ENCODE measurements at places on chromosomes 5 and 9. TPM values are rescaled to one million over a fixed set of nuclear protein-coding genes. Genes with fewer than 3 reads are reported as not detected.

DNA sequence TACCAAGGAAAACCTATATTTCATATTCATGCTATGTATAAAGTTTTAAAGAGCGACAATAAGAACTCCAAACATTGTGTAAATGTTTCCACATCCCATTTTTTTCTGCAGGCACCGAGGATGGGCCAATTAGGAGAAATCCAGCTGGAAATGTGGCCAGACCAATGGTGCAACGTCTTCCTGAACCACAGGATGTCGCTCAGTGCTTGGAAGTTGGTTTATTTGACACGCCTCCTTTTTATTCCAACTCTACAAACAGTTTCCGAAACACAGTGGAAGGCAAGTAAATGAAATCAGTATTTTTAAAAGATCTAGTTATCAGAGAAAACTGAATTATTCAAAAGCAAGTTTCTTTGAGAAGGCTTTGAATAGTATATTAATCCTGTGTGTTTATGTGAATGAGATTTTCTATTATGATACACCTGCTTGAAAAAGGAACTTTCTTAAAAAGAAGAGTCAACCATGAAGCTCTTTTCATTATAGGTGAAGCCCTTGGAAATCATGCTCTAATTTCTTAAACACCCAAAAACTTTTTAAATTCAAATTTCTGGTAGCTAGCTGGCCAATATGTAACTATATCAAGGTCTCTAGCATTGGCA is 9.1 kb downstream of the TYRP1 start:
- peak; percentile 45 for DNase-seq
- H3K4me3 ChIP-seq, result no peak overlapping the region
- no peak overlapping the region for H3K27ac ChIP-seq
- no peaks in the 10 kb centered on the region for H3K36me3 ChIP-seq
- peaks cover 5% of the 10 kb centered on the region for H3K4me1 ChIP-seq

DNA sequence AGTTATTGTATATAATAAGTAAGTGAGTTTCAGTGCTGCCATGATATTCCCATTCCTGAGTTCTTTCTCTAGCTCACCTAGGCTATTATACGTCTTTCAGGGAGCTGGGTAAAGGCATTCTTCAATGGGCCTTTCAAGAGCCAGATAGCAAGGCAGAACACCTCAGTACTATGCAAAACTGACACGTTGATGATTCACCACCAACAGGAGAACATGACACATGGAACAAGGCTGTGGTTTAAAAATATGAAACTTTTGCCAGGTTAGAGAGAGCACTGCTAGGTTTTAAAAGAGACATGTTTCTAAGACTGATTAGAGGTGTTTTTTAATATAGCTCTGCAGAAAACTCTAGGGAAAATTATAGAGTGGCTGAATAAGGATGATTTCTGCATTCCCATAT is 95.9 kb downstream of the UGCG start:
- no peak overlapping the region for H3K4me3 ChIP-seq
- H3K4me1 ChIP-seq, result no peaks in the 10 kb centered on the region
- no peaks in the 10 kb centered on the region for H3K27me3 ChIP-seq

DNA sequence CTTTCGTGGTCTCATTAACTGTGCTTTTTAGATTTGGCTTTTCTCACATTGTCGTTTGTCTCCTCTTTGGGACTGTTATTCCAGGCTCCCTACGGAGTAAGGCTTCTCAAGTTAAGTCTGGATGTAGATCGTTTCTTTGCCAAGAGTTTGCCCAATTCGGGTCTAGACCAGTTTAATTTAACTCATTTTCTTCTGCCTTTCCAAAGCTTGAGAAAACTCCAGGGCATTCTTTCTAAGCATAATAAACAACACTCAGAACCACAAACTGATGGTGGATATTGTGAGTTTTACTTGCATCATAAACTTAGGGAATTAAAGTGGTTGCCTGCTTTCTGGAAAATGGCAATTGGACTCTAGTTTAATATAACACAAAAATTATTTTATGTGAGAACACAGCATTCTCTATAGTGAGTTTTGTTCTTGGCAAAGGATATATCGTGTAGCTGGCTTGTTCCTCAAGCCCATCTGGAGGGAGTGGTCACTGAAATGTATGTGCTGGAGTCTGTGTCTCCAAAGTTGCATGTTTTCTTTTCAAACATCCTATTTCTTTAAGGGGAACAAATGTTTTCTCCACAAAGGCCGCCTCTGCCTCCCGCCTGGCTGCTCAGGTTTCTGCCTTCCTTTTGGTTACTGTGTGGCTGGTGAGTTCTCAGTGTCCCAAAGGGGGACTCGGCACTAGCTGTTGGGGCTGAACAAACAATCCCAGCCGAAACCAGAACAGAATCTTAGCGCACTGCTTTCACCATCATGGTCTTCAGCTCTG is 211.3 kb upstream of the FBN2 start:
- DNase-seq, result no peak
- H3K4me1 ChIP-seq, result no peaks in the 10 kb centered on the region
- no peak overlapping the region for H3K27ac ChIP-seq

DNA sequence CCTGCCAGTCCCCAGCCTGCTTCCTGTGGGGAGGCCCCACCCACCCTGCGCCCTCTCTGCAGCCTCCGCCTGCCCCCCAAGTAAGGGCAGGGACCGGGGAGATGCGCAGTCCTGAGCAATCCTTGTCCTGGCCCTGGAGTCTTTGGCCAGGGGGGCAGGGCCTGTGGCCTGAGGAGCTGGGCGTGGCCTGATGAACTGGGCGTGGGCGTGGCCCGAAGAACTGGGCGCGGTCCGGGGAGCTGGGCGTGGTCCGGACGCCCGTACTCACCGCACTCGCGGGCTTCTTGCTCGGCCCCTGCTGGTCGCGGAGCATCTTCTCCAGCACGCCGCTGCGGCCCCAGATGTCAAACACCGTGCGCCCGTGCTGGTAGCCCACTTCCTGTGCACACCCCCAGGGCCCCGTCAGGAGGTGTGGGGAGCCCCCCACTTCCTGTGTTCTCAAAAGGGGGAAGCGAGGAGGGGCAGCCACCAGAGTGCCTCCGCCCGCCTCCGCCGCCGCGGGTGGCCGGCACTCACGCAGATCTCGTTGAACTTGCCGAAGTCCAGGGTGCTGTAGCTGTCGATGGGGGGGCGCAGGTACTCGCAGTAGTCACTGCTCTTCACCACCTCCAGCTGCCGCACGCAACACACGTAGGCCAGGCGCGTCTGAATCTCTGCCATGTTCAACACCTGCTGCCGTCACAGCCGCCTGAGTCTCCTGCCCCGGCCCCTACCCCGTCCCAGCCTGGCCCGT is 2.7 kb upstream of the NSMF start:
- no peak overlapping the region for H3K4me3 ChIP-seq
- no peaks in the 10 kb centered on the region for H3K4me1 ChIP-seq

- no peak overlapping the region for H3K27ac ChIP-seq
- no peak overlapping the region for H3K4me3 ChIP-seq
- peaks cover 15% of the 10 kb centered on the region for H3K4me1 ChIP-seq
Measured at GRCh38 chr5:54659700-54660131, 142.2 kb downstream of the SNX18 start.

DNA sequence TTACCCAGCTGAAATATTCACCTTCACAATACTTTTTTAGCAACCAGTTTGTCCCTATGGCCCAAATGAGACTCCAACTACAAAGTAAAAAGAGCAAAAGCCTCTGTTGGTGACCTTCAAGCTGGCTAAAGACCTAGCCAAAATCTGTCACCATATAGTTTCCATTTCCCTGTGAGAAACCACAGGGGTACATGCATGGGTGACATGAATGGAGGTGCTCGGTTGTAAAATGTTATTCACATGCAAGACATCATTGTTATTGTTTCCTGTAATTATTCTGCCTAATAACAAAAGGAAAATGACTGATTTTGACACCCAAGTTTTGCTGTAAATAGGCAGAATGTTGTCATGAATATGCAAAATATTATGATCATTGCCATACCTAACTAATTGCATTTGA is 285.3 kb downstream of the ZNF608 start:
- peaks cover 79% of the 10 kb centered on the region for H3K4me1 ChIP-seq
- no peak for DNase-seq
- no peaks in the 10 kb centered on the region for H3K27me3 ChIP-seq
- H3K27ac ChIP-seq, result no peak overlapping the region
- peaks cover 5% of the 10 kb centered on the region for H3K36me3 ChIP-seq

GRCh38 chr5:87581661-87582060 is 168.9 kb upstream of the CCNH start:
- no peaks in the 10 kb centered on the region for H3K36me3 ChIP-seq
- H3K4me1 ChIP-seq, result peaks cover 1% of the 10 kb centered on the region
- no peak for DNase-seq
- H3K27me3 ChIP-seq, result no peaks in the 10 kb centered on the region
- no peak overlapping the region for H3K4me3 ChIP-seq

DNA sequence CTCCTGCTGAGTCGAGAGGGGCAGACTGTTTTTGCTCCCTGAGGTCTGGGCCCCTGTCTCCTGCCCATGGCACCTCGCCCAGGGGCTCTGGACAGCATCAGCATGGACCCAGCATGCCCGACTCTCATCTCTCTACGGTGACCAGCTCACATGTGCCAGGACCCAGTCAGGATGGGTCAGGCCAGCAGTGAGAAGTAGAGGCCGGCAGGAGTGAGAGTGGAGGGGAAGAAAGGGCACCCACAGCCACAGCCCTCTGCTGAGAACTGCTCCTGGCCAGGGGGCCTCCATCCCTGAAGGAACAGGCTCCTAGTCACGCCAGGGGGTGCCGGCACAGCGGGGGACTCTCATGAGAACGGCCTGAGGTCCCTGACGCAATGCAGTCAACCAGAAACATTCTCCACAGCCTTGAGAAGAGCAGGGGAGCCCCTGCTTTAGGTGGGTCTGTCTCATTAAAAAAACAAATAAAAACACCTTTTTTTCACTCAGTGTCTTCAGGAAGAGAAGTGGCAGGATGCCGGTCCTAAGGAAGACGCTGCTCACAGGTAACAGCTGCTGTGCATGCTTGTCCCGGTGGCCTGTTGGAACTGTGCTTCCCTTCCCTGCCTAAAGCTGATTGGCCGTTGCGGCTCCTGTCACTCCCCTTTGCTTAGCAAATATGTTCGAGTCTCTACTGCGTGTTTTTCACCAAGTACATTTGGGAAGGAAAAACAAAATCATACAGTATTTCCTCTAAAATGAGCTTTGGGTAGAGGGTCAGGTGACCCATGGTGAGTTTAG is 85.7 kb upstream of the FBXW11 start:
- no peaks in the 10 kb centered on the region for H3K27me3 ChIP-seq
- peaks cover 9% of the 10 kb centered on the region for H3K36me3 ChIP-seq
- no peak for DNase-seq
- no peaks in the 10 kb centered on the region for H3K4me1 ChIP-seq
- no peak overlapping the region for H3K4me3 ChIP-seq

DNA sequence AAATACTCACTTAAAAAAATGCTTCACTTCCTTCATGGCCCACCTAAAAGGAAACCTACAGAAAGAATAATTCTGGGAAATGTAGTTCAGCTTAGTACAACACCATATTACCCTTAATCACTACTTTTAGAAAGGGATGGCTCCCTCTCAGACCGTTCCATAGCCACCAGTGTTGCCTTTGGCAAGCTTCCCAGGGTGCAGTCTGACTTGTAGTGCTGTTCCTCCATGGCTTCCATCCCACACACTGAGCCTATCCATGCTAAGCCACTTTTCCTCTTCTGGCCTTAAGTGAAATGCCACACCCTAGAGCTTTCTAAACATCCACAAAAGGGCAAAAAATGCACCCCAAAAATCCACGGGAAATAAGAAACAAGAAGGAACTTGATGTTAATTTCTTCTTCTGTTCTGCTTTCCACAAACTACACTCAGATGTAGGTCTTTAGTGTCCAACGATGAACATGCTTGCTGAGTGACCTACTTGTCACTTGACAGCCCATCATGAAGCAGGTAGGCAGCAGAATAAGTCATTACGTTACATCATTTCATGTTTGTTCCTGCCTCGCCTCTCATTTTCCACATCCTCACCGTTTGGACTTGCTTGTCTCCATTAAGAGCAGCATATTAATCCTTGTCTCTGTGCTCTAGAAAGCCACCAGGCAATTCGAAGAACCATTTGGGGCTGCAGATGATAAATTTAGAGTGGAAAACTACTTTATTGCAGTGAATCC is 391.1 kb upstream of the GRAMD2B start:
- H3K27ac ChIP-seq, result no peak overlapping the region
- peaks cover 22% of the 10 kb centered on the region for H3K36me3 ChIP-seq
- peaks cover 5% of the 10 kb centered on the region for H3K4me1 ChIP-seq
- no peak for DNase-seq
- no peaks in the 10 kb centered on the region for H3K27me3 ChIP-seq

GRCh38 chr5:41789434-41789833 is 80.8 kb downstream of the OXCT1 start:
- DNase-seq, result no peak
- H3K36me3 ChIP-seq, result peaks cover 2% of the 10 kb centered on the region
- no peaks in the 10 kb centered on the region for H3K27me3 ChIP-seq
- H3K4me1 ChIP-seq, result peaks cover 18% of the 10 kb centered on the region
- H3K27ac ChIP-seq, result no peak overlapping the region

DNA sequence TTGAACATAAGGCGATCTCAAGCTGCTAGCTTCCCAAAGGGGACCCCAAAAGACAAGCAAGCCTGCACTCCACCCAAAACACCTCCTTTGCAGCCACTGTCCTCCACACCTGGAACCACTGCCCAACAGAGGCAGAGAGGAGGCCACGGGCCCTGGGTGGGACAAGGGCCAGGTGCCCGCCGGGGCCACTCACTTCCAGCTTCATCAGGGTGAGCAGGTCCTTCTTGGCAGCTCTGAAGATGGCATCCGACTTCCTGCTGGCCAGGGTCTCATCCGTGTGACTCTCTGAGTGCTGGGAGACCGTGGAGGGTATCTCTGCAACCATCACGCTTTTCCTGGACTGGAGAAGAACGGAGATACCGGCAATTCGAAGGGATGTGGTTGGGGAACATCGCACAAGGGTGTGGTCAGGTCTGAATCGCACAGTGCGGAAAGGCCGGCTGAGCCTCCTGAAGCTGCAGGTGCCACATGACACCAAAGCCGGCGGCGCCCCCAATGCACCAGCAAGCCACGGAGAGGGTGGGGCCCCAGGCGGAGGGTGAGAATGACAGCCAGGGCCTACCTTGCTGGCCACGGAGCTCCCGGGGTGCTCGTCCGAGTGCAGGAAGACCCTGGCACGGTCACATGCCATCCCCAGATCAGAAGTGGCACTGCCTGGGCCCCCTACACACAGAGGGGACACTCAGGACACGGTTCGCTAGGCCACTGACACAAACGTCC is 44.6 kb downstream of the PNPLA7 start:
- H3K36me3 ChIP-seq, result peaks cover 15% of the 10 kb centered on the region
- H3K4me1 ChIP-seq, result peaks cover 9% of the 10 kb centered on the region
- H3K27ac ChIP-seq, result no peak overlapping the region
- DNase-seq, result no peak
- H3K4me3 ChIP-seq, result no peak overlapping the region
- H3K27me3 ChIP-seq, result peaks cover 16% of the 10 kb centered on the region

DNA sequence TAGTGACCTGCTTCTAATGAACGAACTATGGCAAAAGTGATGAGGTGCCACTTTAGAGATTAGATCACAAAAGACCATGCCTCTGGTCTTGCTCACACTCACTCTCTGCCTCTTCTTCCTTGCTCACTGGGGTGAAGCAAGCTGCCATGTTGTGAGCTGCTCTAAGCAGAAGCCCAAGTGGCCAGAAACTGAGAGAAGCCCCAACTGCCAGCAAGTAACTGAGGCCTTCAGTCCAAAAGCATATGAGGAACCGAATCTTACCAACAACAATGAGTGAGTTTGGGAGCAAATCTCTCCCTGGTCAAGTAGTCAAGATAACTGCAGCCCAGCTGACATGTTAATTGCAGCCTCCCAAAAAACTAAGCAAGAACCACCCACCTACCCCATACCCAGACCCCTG is 126.0 kb upstream of the ACO1 start:
- no peaks in the 10 kb centered on the region for H3K36me3 ChIP-seq
- no peak for DNase-seq
- no peak overlapping the region for H3K4me3 ChIP-seq
- H3K27ac ChIP-seq, result no peak overlapping the region
- no peaks in the 10 kb centered on the region for H3K27me3 ChIP-seq

Gene EDIL3
- total RNA-seq, result 1.2 TPM

Gene SGCD
- total RNA-seq, result 0.33 TPM

Gene BHMT2
- total RNA-seq, result not detected

Gene OTULIN
- 33.7 TPM for total RNA-seq

Gene C5orf58
- total RNA-seq, result not detected

Gene SPINK5
- total RNA-seq, result 10.6 TPM

Gene XRCC4
- 8.2 TPM for total RNA-seq

All from neural crest cell (in vitro differentiated cells).